Activated CD4-positive, CD25-positive, alpha-beta regulatory T cell treated with anti-CD3 and anti-CD28 coated beads, Interleukin-2, amount 50 U/mL, for 72 hours (primary cell): ENCODE measurements at places on chromosomes 2 and 18.

DNA sequence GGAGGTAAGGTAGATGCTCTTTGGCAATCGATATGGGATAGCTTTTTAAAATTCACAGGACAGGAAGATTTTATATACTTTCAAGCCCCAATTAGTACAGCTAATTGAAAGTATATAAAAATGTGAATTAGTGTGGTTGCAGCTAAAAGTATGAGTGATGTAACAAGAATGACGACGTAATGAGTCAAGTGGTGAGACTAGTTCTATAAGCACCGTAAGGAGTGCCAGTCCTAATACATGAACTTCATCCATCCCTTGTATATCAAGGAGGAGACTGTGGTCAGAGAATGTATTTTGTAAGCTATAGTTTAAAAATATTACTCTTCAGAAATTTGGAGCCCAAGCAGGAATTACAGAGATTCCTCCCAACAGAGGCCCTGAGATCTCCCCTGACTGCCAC is 25.8 kb downstream of the DNAJC27 start:
- no peak for DNase-seq

DNA sequence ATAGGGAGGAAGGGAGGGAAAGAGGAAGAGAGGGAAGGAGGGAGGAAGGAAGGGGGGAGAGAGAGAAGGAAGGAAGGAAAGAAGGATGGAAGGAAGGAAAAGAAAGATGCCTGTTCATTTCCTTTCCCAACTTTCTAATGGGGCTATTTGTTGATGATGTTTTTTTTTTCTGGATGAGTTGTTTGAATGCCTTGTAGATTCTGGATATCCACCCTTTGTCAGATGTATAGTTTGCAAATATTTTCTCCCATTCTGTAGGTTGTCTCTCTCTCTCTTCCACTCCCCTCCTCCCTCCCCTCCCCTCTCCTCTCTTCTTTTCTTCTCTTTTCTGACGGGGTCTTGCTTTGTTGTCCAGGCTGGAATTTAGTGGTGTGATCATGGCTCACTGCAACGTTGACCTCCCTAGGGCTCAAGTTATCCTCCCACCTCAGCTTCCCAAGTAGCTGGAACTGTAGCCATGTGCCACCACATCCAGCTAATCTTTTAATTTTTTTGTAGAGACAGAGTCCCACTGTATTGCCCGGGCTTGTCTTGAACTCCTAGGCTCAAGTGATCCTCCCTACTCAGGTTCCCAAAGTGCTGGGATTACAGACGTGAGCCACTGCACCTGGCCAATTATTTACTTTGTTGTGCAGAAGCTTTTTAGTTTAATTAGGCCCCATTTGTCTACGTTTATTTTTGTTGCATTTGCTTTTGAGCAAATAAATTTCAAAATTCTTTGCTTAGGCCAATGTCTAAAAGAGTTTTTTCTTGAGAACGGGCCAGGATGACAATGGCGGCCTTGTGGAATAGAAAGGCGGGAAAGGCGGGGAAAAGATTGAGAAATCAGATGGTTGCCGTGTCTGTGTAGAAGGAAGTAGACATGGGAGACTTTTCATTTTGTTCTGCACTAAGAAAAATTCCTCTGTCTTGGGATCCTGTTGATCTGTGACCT is 57.3 kb upstream of the FAM117B start:
- no peak for DNase-seq

- DNase-seq = no peak
Observed at GRCh38 chr2:201269764-201270163, 9.4 kb downstream of the CASP8 start.

GRCh38 chr2:150413366-150413765 is 74.1 kb downstream of the RND3 start:
- no peak for DNase-seq

GRCh38 chr2:239881031-239881471 is 144.1 kb downstream of the NDUFA10 start:
- DNase-seq = no peak

DNA sequence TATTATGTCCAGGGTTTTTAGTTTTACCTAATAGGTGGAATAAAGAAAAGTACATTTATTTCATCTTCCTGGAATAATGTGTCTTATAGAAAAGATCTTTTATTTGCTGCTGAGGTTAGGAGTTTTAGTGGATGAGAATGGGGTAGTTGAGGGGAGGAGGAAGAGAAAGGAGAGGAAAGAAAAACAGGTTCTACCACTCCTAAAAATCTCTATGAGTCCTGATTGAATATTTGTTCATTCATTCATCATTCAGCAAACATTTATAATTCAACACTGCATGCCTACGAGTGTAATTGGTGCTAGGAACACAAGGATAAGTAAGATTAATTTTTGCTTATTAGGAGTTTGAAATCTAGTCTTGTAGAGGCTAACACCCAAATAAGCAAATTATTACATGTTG is 45.2 kb upstream of the SLC4A10 start:
- DNase-seq = no peak

GRCh38 chr2:189819297-189819704 is 35.1 kb downstream of the PMS1 start:
- DNase-seq = no peak

DNA sequence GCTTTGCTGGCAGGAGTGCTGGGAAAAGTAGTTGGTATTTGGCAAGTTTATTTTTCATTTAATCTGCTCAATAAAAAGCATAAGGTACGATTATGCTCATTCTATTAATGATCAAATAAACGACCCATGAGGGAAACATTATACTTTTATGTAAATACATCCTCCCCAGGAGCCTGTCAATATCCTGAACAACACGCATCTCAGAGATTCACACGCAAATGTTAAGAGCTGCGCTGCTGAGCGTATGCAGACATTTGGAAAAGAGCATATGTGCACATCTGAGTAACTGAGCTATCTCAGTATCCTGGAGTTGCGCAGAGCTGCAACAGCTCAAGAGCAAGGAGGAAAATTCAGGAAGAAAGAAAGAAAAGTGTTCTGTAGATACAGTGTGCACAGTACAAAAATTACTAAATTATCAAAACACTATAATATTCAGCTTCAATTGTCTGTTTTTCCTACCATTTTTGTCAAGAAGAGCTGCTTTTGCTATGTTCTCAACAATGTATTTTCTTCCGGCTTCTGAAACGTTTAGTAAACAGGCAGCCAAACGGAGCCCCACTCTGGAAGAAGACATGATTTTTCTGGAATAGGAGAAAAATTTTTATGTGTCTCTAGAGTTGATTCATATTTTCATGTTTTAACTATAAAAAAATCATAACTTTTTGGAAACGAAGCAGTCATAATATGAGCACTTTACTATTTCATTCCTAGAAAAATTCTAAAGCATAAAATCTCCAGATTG is 2.4 kb downstream of the FTCDNL1 start:
- no peak for DNase-seq
